ENCODE measurements at places on chromosomes 2 and 18.

GRCh38 chr2:232920055-232920454, 50.0 kb downstream of the SNORC start:
- no peak for DNase-seq

DNA sequence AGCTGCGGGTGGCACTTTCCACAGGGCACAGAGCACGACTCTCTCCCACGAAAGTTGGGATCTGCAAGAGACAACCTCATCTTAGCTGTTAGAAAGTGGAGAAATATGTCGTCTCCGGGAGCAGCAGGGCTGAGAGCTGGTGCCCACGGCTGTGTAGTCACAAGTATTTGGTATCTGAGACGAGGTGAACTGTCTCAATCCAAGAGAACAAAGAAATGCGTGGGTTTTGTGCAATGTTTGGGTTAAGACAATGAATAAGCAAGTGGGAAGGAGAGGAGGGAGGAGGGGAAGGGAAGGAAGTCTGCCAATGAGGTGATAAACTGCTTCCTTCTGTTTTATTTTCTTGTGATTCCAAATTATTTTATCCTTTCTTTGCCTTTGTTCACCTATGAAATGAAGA, 18.0 kb downstream of the DYTN start:
- peak; percentile 31 for DNase-seq

- DNase-seq = no peak
Measured at GRCh38 chr2:238689871-238690389, 158.0 kb upstream of the TWIST2 start.

- DNase-seq = no peak
Measured at GRCh38 chr2:9806656-9807055, 36.6 kb upstream of the TAF1B start.

DNA sequence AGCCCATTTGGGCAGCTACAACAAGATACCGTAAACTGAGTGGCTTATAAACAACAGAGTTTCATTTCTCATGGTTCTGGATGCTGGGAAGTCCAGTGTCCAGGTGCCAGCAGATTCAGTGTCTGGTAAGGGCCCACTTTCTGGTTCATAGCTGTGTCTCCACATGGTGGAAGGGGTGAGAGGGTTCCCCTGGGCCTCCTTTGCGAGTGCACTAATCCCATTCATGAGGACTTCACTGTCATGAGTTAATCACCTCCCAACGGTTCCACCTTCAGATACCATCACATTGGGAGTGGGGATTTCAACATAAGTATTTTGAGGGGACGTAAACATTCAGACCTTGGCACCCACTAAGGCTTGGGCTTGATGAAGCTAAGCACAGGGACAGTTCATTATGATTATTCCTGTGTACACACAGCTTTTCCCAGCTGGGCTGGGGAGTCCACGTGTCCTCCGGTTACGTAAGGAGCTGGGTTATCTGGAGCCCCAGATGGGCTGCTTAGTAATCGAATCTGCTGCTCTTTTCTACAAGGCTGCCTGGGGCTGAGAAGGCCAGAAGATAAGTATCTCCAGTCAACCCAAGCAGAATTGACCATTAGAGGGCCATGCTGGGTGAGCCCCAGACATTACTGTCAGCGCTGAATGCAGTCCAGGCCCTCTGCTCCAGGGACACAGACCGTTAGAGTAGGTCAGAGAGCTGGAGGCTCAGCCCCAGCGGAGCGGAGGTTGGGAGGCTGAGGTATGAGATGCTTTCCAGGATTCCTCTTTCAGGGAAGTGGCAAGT, 42.7 kb downstream of the EPAS1 start:
- peak; percentile 21 for DNase-seq

- peak; percentile 79 for DNase-seq
Measured at GRCh38 chr18:9869715-9870430, 15.9 kb upstream of the TXNDC2 start.

DNA sequence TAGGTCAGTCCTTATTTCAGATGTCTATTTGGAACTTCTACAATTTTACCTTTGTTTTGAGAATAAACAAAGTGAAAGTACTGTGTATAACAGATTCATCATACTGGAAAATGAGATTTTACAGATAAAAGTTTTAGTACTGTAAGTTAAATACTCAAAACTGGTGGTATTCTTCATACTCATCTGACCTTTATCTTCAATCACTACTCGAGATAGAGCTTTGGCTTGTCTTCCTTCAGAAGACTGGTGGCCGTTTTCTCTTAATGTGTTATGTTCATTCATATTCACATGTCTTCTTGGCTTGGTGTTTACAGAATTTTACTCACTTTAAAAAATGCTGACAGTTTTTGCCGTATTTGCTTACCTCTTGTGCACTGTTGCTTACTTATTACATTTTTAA, 2.1 kb downstream of the SPOPL start:
- no peak for DNase-seq

DNA sequence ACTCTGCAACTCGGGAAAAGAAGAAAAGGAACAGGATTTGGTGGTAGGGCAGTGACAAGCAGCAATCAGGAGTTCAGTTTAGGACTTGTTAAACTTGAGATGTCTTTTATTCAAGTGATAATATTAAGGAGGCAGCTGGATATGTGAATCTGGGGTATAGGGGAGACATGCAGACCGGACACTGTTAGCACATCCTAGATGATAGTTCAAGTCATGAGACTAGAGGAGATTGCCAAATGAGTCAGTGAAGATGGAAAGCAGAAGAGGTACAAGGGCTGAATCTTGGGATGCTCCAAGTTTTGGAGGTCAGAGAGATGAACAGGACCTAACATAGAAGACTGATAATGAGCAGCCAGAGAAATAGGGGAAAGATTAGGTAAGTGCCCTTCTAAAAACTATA, 69.5 kb upstream of the PSME4 start:
- DNase-seq = no peak

DNA sequence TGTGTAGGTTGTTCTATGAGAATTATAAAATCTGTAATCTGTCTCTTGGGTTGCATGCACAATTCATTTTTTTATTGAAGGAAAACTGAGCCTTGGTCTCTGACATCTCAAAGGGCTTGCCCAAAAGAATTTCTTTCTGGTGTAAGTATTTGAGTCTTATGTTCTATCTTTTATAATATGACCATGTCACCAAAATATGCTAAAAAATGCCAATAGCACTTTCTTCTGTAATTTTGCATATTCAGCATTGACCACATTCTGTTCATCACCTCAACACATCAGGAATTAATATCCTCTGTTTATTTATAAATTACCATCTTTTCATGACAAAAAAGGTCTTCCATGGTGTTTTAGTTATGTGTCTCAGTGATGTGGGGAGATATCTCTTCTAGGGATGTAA, 268.7 kb upstream of the TCF4 start:
- no peak for DNase-seq

GRCh38 chr2:232817756-232818155, 41.4 kb upstream of the KCNJ13 start:
- DNase-seq = peak; percentile 6

GRCh38 chr2:79882548-79882947, 369.7 kb downstream of the CTNNA2 start:
- no peak for DNase-seq

DNA sequence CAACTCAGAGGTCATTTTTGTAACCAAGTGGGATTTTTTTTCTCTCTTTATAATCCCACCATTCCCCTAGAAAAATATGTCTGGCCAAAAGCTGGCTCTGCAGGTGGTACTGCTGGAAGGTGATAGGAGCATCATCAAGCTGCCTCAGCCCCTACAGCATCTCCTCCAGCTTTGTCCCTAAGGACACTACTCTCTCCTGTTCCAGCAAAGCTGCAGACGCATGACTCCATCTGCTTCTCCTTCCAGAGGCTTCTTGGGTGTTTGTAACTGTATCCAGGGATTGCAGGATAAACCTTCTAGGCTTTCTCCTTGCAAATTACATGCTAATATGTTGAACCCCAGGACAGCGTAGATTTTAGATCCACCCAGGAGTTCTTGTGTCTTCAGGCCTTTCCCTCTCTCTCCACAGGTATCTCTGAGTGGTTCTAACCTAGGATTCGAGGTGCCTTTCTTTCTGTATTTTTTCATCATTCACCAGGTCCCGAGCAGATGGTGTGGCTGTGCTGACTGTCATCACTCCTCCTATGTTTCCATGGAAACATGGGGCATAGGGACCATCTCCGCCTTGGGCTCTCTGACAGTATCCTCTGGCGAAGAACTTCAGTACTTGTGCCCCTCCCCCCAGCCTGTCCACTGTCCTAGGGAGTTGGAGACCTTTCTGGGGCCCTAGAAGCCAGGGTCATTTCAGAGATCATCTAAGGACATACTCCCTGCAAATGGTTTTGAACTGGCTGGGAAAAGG, 34.3 kb downstream of the AFF3 start:
- no peak for DNase-seq
